ENCODE measurements at places on chromosomes 2 and 18.

DNA sequence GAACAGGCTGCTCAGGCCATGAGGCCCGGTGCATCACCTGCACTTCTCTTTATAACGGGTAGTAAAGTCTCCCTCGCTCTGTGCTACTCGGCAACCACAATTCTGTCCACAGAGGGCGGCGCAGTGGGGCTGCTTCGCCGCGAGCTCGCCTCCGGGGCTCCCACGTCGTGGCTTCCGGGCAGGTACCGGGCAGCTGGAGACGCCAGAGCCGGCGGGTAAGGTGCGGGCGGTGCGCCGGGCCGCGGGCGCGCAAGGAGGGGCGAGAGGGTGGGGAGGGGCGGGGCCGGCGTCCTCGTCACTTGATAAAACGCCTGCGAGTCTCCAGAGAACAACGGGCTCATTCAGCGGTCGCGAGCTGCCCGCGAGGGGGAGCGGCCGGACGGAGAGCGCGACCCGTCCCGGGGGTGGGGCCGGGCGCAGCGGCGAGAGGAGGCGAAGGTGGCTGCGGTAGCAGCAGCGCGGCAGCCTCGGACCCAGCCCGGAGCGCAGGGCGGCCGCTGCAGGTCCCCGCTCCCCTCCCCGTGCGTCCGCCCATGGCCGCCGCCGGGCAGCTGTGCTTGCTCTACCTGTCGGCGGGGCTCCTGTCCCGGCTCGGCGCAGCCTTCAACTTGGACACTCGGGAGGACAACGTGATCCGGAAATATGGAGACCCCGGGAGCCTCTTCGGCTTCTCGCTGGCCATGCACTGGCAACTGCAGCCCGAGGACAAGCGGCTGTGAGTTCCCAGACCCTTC is at the start of gene ITGA6:
TSS of gene ITGA6 (plus strand) at position 331 of the 734 bp plus-strand sequence.
- peak; percentile 69 for DNase-seq

- DNase-seq = no peak
Observed at GRCh38 chr2:134852518-134852917, 14.1 kb downstream of the ACMSD start.

- DNase-seq = no peak
Observed at GRCh38 chr18:70044632-70045031, 97.0 kb upstream of the CD226 start.

DNA sequence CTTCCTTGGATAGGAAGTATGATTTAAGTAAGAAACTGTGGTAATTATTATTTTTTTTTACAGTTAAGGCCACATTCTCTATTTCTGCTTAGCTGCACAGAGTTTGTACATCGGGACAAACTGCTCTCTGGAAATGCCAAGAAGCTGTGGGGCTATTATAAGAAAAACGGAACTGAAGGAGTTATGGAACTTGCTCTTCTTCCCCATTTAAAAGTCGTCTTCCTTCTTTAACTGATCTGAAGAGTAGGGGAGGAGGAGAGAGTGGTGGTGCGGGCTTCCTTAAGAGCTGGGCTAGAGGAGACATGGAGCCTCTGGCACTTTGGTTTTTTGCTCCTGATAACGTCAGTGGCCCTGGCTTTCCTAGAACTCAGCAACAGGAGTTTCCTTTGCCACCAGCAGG is 54.4 kb downstream of the RAB31 start:
- no peak for DNase-seq

DNA sequence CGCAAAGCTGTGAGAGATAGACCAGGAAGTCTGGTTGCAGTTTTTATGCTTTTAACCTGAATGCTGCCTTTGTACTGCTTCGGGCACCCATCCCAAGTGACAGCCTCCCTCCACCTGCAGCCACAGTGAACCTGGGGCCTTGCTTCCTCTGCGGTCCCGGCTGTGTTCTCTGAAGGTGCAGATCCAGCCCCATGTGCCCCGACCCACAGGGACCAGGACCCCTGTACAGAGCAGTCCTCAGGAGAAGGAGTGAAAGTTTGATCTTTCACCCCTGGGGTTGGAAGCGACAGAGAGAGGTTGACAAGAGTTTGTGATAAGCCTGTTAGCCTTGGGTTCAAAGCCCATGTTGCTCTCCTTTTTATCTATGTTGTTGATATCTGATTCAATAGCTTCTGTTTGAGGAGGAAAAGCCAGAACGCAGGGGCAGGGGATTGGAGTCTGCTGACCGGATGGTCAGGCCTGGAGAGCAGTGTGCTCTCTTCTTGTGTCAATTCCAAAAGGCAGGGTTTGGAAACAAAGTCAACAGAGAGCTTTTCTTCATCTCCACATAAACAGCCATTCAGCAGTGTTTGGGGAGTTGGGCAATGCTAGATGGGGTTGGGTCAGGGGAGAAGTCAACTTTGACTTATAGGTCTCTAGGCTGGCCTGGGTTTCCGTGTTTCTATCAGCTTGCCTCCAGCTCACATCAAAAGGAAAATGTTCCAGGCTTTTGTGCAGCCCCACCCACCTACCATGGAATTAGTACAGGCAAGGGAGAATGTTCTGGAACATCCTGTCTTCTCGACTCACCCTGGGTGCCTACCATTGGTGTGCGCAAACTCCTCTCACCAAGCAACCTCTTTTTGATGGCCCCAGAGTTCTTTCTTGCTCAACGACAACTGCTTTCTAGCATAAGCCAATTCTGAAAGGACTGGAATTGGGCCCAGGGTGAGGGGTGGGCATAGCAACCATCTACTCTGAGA is 214.9 kb downstream of the ALPK2 start:
- DNase-seq = no peak

DNA sequence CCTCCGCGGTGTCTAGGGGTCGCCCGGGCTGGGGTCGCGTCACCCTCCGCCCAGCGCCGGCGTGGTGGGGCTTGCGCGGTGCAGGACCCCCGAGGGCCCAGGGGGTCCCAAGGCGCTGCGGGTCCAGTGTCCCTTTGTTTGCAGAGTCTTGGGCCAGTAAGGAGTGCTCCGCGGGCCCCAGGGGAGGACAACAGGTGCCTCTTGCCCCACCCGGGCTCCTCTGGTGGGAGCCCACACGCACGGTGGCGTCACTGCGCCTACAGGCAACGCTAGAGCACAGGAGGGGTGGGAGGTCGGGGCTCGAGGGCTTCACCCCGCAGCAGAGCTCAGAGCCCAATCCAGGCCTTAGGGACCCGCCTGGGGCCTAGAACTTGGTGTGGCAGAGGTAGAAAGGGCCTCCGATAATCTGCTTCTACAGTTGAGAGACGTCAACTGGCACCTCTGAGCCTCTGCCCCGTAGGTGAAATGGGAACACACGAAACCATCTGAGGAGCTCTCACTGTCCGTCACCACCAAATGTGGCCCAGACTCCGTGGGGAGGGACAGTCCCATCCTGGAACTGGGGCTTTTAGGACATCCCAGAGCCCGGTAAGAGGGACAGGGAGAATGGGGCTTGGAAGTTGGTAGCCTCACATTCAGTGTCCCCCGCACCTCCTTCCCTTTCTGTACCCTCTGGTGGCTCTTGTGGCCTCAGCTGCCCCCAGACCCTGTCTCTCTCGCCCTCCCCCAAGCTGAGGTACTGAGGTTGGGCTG is 1.4 kb downstream of the ARID5A start:
- DNase-seq = no peak

DNA sequence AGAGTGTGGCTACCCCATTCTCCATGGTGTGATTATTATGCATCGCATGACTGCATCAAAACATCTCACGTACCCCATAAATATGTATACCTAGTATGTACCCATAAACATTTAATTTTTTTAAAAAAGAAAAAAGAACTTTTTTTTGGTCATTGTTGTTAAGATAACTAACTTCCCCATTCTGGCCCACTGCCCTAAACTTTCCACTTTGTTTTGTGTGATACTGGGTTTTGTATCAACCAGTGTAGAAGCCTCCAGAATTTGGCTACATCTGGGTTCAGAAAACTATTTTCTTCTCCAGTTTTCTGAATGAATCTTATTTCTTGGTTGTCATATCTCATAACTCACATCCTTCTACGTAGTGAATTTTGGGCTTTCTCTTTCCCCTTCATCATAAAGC is 62.3 kb upstream of the NABP1 start:
- no peak for DNase-seq

GRCh38 chr2:88087763-88088162 is 20.1 kb downstream of the SMYD1 start:
- no peak for DNase-seq

GRCh38 chr2:24123922-24124580 is 782 bp downstream of the FAM228B start:
- no peak for DNase-seq
